SK-N-MC (cell line): ENCODE measurements at places on chromosomes 3 and 15.

DNA sequence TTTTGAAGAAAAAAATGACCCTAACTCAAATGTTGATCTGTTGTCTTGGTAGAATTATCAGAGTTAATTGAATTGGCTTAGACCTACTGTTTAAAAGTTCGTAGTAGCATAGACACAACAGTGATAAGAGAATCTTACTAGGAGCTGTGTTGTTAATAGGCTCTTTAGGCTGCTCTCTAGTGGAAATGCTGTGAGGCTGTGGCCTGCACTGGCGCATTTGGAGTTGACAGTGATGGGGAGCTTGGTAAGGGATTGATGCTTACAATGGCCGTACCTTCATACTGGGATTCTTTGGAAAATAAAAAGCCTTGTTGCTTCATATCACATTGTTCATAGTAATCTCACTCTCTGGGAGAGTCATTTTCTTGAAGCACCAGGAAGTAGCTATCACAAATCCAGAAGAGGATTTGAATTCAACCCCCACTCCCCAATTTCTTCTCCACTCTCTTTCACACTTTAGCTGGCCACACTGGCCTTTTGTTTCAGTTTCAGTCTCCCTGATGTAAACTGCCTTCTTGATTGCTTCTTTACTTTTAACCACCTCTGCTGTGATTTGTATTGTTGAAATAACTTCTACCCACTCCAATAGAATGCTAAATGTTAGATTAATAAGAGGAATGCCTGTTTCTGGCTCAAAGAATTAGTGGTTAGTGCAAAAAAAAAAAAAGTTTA, 56.6 kb downstream of the CEP63 start:
- no peak for DNase-seq

- DNase-seq, result no peak
Measured at GRCh38 chr3:81164806-81165205, 596.6 kb downstream of the GBE1 start.

DNA sequence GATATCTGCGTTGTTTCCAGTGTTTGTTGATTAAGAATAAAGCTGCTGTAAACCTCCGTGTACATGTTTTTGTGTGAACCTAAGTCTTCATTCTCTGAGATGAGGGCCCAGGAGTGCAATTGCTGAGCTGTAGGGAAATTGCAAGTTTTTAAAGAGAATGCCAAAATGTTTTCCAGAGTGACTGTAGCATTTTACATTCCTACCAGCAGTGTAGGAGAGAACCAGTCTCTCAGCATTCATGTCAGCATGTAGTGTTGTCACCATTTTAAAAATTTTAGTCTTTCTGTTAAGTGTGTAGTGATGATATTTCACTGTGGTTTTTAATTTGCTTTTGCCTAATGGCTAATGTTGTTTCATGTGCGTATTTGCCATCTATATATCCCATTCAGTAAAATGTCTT, 3.4 kb upstream of the MGLL start:
- no peak for DNase-seq

GRCh38 chr15:41258750-41259471, 27.8 kb downstream of the CHP1 start:
- DNase-seq, result no peak
